ENCODE measurements at places on chromosomes 1 and 21.

- no peak for DNase-seq
These were observed 85.0 kb downstream of the EPS15 start for GRCh38 chr1:51433972-51434510.

GRCh38 chr1:61426885-61427284 is 298.1 kb downstream of the TM2D1 start:
- no peak for DNase-seq

DNA sequence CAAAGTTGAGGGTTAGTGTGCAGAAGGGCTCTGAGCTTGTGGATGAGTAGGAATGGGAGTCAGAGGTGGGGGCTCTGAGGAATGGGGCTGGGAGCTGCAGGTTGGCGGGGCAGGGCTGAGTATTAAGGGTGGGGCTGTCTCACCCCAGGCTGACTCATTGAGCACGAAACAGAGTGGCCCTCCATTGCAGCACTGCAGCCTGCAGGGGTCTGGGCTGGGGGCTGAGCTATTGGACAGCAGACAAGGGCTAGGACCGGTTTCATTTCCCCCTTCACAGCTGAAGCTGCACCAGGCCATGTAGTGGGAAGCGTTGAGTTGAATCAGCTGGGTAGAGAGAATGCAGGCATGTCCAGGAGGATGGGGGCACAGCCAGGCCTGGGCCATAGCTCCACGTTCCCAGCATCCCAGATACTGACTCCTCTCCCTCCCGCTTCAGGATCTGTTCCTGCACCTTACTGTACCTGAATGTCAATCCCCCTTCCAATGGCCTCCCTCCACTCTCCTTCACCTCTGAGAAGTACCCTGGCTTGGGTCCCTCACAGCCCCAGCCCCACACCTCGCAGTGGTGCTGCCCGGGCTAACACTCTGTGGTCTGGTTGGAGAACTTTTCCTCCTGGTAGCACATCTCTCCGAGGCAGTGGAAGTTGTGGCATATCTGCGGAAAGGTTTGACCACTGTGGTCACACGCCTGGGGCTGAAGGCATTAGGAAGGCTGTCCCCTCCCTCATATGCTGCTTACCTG is 4.4 kb upstream of the INPP5B start:
- DNase-seq = no peak

GRCh38 chr21:36926989-36927718 is 39.3 kb downstream of the HLCS start:
- DNase-seq = no peak

GRCh38 chr1:7457811-7458210 is 313.3 kb upstream of the VAMP3 start:
- no peak for DNase-seq

DNA sequence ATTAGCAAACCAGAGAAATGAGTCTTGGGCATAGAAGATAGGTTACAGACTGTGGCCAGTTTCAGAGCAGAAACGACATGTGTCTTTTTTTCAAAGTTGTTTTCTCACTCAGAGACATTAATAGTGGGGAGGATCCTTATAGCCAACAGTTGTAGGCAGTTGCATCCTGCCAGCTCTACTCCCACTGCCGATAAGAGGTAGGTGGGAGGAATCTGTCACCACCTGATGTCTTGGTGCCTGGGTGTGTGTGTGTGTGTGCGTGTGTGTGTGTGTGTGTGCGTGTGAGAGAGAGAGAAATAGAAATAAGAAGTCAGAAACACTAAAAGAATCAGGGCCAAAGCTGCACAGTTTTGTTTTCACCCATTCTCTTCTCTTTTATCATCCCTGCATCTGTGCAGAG is 219.5 kb downstream of the ZP4 start:
- no peak for DNase-seq

GRCh38 chr21:45354970-45355369 is 50.0 kb upstream of the COL18A1 start:
- no peak for DNase-seq

- no peak for DNase-seq
These were observed 31.0 kb downstream of the PSMG1 start for GRCh38 chr21:39152271-39152670.

DNA sequence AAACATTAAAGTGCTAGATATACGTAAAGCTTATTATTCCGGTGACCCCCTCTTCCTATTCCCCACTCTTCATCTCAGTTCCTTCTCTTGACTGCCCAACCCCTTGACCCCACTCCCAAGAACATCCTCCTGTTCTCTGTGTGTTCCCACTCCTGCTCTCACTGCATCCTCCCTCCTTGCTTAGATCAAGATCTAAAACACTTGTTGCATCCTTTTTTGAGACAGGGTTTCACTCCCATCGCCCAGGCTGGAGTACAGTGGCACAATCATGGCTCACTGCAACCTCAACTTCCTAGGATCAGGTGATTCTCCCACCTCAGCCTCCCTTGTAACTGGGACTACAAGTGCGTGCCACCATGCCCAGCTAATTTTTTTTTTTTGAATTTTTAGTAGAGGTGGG is 13.5 kb downstream of the ATP2B4 start:
- no peak for DNase-seq

DNA sequence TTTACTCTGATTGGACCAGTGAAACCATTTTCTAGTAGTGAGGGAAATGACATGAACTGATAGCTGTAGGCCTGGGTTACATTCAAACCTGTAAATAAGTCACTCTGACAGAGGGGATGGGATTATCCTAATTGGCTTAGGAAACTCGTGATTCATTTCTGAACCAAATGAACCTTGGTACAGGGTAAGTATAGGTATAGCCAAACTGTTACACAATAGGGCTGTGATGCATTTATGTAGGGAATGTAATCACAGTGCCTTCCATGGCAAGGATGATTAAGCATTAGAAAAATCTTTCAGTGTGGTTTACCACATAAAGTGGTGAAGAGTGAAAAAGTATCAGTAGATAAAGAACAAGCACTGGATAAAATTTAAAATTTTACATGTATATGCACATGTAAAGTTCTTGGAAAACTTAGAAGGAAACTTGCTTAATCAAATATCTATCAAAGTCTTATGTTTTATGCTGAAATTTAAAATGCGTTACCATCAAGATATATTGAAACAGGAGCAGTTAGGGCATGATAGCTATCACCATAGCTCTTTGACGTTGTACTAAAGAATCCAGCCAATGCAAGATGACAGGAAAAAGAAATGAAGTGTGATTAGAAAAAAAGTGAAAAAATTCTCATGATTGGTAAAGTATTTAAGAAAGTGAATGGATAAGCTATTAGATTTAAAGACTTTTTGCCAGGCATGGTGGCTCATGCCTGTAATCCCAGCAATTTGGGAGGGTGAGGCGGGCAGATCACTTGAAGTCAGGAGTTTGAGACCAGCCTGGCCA is 63.0 kb downstream of the RABGAP1L start:
- DNase-seq = no peak

GRCh38 chr1:60859111-60859510 is 223.2 kb upstream of the NFIA start:
- no peak for DNase-seq

DNA sequence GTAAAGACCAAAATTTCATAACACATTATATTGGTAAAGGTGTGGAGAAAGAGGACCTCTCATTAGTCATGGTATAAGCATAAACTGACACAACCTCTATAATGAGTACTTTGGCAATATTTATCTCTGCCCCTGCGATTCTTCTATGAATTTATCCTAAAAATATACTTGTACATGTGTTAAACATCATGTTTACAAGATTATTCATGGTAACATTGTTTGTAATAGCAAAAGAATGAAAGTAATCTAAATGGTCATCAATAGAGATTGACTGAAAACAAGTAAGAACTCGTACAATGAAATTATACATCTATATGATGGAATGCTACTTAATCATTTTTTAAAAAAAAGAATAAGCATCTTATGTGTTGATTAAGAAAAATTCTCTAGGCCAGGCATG is 96.4 kb downstream of the KIAA0319L start:
- DNase-seq = no peak

GRCh38 chr1:24912376-24913273 is 17.5 kb downstream of the RUNX3 start:
- no peak for DNase-seq

- no peak for DNase-seq
These were observed 200.0 kb downstream of the RHOU start for GRCh38 chr1:228935198-228935663.

GRCh38 chr21:42645211-42646075 is 8.0 kb upstream of the PDE9A start:
- no peak for DNase-seq

- no peak for DNase-seq
These were observed 15.3 kb upstream of the CHIT1 start for GRCh38 chr1:203244776-203245175.
